ENCODE measurements at places on chromosomes 11 and 22. TPM values are rescaled to one million over a fixed set of nuclear protein-coding genes. Genes with fewer than 3 reads are reported as not detected.

- H3K36me3 ChIP-seq, result peaks cover 2% of the 10 kb centered on the region
- no peak for DNase-seq
- H3K4me3 ChIP-seq, result no peak overlapping the region
- H3K27ac ChIP-seq, result no peak overlapping the region
- H3K4me1 ChIP-seq, result no peaks in the 10 kb centered on the region
These were observed 32.8 kb upstream of the SERPIND1 start for GRCh38 chr22:20741008-20741633.

FAM83F gene
- 0.84 TPM for total RNA-seq

RFPL3 gene
- total RNA-seq, result not detected

- H3K36me3 ChIP-seq, result no peaks in the 10 kb centered on the region
- no peak for DNase-seq
- H3K27ac ChIP-seq, result peak overlapping the region; percentile 49
- H3K27me3 ChIP-seq, result no peaks in the 10 kb centered on the region
- H3K4me3 ChIP-seq, result no peak overlapping the region
These were observed 12.5 kb downstream of the OSBPL5 start for GRCh38 chr11:3152471-3153110.

DNA sequence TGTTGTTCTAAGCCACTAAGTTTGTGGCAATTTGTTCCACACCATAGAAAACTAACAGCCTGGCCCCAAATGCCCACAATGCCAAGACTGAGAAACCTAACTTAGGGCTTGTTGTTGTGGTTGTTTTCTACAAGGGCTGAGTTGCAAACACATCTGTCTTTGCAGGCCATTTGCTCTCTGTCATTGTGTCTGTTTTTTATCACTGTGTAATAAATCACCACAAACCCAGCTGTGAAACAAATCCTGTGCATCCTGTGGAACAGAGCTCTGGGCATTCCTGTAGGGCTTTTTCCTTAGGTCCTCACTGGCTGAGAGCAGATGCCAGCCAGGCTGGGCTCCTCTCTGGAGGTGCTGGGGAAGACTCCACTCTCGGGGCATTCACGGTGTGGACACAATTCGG is 15.7 kb upstream of the SYT8 start:
- H3K27me3 ChIP-seq, result no peaks in the 10 kb centered on the region
- no peak overlapping the region for H3K4me3 ChIP-seq

DNA sequence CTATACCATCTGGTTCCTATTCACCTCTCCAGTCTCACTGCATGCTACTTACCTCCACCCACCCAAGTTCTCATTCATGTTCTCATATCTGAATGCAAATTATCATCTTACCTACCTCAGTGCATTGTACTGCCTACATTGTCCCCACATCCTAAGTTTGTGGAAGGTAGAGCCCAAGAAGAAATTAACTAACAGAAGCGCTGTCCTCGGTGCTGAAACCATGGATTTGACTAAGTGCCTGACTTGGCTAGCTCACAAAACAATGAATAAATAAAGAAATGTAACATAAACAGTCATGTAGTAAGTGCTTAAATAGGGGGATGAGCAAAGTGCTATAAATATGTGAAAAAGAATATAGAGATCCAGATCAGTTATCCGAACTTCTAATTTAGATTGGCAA is 63.2 kb downstream of the GRIA4 start:
- H3K27ac ChIP-seq, result no peak overlapping the region
- H3K4me1 ChIP-seq, result no peaks in the 10 kb centered on the region
- H3K36me3 ChIP-seq, result no peaks in the 10 kb centered on the region
- H3K27me3 ChIP-seq, result no peaks in the 10 kb centered on the region
- no peak overlapping the region for H3K4me3 ChIP-seq
- peak; percentile 38 for DNase-seq

- H3K27me3 ChIP-seq, result no peaks in the 10 kb centered on the region
- H3K27ac ChIP-seq, result no peak overlapping the region
- H3K4me1 ChIP-seq, result no peaks in the 10 kb centered on the region
- no peaks in the 10 kb centered on the region for H3K36me3 ChIP-seq
- H3K4me3 ChIP-seq, result no peak overlapping the region
These were observed 46.5 kb upstream of the THY1 start for GRCh38 chr11:119469506-119469905.

DNA sequence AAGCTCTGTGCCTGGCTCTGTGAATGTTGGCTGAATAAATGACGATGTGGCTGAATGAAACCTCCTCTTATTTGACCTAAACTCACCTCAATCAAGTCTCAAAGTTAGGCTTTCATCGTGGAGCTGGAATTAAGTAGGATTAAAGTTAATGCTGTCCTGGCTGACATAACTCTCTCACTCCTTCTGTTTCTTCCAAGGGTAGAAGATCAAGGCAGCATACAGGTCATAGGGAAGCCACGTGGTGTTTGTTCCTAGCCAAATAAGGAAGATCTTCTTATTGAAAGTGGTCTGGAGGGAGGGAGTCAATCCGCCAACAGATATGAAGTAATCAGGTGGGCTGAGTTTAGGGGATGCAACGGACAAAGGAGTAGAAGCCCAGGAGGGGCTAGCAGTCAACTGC is 59.5 kb downstream of the TRIM29 start:
- H3K4me1 ChIP-seq, result no peaks in the 10 kb centered on the region
- H3K36me3 ChIP-seq, result no peaks in the 10 kb centered on the region
- no peak for DNase-seq
- no peaks in the 10 kb centered on the region for H3K27me3 ChIP-seq

DNA sequence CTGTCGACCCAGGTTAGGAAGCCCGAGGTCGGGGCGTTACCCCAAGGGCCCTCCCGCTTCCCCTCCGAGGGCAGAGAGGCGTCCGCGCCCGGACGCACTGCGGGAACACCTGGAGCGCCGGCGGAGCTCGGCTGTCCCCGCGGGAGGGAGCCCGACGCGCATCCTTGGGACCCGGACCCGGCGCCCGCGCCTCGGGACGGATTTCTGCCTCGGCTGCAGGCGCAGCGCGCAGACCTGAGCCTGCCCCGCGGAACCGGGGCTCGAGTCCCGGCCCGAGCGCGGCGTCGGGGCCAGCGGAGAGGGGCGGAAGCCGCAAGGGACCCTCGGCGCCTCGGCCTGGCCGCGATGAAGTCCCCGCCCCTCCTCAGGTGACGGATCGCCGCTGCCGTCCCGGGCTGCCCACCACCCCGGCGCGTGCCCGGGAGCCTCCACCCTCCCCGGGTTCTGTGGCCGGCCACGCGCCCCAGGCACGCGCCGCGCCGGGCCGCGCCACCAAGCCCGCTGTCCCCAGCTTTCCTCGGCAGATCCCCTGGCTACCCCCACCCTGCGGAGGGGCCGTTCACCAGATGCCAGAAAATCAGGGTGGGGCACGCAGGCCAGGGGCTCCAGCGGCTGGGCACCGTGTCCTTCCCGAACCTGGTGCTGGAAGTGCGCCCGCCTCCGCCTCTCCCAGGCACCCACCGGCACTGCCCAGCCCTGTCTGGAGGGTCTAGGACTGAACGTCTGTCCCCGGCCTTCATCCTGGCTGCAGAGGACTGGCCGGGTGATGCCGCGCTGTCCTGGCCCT is 410 bp downstream of the GLB1L3 start:
- H3K36me3 ChIP-seq, result no peaks in the 10 kb centered on the region
- peak; percentile 74 for DNase-seq
- no peaks in the 10 kb centered on the region for H3K27me3 ChIP-seq
- no peaks in the 10 kb centered on the region for H3K4me1 ChIP-seq

DNA sequence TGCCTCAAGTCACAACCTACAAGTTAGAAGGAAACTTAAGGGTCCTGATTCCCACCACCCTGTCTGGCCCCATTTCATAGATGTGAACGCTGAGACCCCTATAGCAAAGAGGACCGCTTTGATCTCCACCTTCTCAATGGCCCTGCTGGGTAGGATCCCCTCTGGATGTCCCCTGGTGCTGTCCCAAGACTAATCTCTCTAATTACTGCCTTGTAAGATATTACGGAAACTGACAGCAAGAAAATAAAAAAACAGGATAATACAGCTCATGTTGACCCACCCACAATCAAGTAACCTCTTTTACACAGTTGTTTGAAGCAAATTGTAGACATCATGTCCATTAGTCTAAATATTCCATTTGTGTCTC is 20.9 kb downstream of the IGLL5 start:
- no peak for DNase-seq
- H3K27ac ChIP-seq, result no peak overlapping the region
- no peaks in the 10 kb centered on the region for H3K27me3 ChIP-seq
- no peaks in the 10 kb centered on the region for H3K36me3 ChIP-seq
- no peaks in the 10 kb centered on the region for H3K4me1 ChIP-seq
- no peak overlapping the region for H3K4me3 ChIP-seq

TTC12 gene
- total RNA-seq, result 24.7 TPM

DGAT2 gene
- 2.3 TPM for total RNA-seq

- no peaks in the 10 kb centered on the region for H3K4me1 ChIP-seq
- H3K27me3 ChIP-seq, result no peaks in the 10 kb centered on the region
- H3K36me3 ChIP-seq, result no peaks in the 10 kb centered on the region
These were observed 22.9 kb downstream of the KCNQ1 start for GRCh38 chr11:2467695-2468055.
